ENCODE measurements at places on chromosomes 7 and 10.

DNA sequence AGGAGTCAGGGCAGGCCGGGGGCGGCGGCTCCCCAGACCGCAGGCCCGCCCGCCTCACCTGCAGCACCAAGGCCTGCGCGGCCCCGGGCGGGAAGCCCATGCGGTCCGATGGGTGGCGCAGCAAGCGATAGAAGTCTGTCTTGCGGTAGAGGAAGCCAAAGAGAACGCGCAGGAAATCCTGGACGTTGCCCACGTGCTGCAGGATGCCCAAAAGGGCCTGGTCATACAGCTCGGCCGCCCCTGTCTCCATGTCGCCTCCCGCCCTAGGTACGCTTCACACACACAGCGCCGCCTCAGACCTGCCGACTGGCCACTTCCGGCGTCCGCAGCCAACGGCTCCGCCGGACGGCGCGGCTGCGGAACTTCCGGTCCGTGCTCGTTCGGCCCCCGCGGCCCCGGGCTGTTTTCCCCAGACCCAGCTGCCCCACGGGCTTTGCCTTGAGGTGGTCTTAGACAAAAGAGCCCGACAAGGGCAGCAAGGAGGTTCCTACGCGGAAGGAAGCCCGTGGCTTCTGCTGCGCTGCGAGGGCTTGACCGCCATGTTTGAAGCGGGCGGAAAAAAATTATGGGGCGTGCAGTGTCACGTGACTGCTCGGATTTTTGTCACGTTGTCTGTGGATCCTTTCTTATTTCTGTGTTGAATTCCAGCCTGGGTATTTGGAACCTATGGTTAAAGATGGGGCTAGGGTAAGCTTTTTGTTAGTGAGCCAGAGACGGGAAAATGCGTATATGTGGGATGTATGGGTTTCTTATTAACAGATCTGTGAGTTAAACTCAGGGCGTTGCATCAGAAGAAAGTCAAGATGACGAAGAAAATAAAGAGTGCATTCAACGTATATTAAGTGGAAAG lies at the start of gene NUDCD3:
Gene NUDCD3 (minus strand): TSS at position 308 of the 850 bp plus-strand sequence. CDS start 58 bp downstream, at position 250.
- DNase-seq: peak; percentile 19

- DNase-seq: no peak
Measured at GRCh38 chr7:38300175-38300574, 26.7 kb upstream of the TARP start.

GRCh38 chr10:119087271-119087882 lies 6.8 kb upstream of the EIF3A start:
- DNase-seq: no peak

DNA sequence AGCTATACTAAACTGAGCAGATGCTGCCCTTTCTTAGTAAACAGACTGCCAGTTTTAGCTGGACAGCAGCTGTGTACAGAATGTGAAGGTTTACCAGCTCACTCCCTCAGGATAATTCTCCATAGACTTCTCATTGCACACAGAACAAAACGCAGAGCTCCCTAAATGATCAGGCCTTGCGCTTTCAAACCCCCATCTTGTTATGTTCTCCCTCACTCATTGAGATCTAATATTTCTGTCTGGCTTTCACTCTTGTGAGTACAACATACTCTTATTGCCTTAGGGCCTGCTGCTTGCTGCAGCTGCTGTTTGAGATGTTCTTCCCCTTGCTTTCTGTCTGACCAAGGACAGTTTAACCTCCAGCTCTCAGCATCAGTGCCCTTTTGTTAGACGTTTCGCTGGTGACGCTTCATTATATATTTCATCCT lies 17.3 kb downstream of the VWDE start:
- DNase-seq: peak; percentile 21

GRCh38 chr7:7944619-7945282 lies 23.8 kb upstream of the GLCCI1 start:
- no peak for DNase-seq

DNA sequence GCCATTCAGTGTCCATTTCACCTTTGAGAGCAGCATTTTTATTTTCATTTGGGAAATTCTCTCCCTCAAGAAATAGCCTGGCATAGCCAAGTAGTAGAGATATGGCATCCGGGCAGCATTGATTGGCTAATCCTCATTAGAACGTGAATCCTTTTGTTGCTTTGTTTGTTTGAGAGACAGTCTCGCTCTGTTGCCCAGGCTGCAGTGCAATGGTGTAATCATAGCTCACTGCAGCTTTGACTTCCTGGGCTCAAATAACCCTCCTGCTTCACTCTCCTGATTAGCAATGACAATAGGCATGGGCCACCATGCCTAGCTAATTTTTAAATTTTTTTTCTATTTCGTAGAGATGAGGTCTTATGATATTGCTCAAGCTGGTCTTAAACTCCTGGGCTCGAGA lies 1174.9 kb upstream of the AUTS2 start:
- no peak for DNase-seq

GRCh38 chr10:72702868-72703581 lies 11.1 kb downstream of the MCU start:
- no peak for DNase-seq

- no peak for DNase-seq
Measured at GRCh38 chr7:72925546-72926120, 738 bp downstream of the POM121 start.

GRCh38 chr10:6228647-6229046 lies 25.9 kb downstream of the PFKFB3 start:
- no peak for DNase-seq

DNA sequence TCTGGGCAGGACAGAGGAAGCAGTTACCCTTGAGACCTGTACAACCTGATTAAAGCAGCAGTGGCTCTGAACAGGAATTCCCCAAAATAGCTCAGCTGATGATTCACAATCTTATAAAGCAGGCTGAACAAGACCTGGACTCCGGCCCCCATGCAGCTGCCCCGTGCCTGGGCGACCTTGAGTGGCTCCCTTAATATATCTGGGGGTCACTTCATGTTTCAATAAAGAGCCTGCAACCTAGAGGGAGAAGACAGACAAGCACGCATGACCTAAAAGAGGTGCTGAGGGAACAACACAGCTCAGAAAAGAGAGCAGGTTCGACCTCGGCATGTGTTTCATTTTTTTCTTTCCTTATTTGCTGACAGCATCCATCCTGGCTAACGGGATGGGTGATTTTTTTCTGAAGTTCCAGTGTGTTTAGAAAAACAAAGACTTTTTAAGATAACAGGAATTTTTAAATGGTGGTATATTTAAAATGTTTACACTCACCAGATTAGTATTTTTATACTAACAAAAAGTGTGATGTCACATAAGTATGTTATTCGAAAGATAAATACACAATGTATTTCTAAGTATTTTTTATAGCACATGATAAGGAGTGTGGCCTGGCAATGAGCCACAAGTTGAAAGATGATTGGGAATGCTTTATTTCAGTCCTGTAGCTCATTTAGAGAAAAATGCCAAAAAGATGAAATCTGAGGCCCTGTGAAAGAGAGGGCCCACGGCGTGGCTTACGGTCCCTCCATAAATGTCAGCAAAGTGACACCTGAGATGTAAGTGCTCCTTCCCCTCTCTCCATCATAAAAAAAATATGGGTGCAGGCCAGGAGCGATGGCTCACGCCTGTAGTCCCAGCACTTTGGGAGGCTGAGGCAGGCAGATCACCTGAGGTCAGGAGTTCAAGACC lies 161.3 kb downstream of the SLIT1 start:
- no peak for DNase-seq

DNA sequence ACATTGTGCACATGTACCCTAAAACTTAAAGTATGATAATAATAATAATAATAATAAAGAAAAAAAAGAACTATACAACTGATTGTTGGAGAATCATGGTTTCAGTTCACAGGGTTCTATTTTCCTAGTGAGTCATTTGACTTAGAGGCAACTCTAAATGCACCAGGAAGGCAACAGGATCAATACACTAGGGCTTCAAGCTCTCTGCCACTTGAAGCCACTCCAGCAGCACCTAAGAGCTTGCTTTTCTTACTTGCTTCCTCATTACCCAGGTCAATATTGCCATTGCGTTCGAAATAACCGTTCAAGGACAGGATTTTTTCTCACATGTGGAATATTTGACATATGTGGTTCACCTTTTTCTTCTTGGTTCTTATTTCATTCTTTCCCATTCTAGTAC lies 189.7 kb downstream of the GRM3 start:
- peak; percentile 58 for DNase-seq

DNA sequence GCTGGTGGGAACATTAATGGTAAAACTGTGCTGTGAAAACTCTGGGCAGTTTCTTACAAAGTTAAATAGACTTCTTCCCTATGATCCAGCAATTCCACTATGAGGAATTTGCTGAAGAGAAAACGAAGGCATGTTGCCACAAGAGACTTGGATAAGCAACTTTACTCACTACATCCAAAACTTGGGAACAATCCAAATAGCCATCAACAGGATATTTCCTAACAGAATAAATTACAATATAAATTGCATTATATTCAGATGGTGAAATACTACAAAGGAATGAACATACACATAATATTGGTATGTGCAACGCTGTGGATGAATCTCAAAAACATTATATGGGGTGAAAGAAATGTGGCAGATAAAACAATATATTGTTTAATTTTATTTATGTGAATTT lies 21.4 kb upstream of the MKI67 start:
- DNase-seq: no peak

- no peak for DNase-seq
Measured at GRCh38 chr10:130020651-130021382, 56.7 kb upstream of the EBF3 start.

- no peak for DNase-seq
Measured at GRCh38 chr10:68303849-68304412, 27.9 kb upstream of the HNRNPH3 start.

- DNase-seq: no peak
Measured at GRCh38 chr10:91614225-91614624, 18.6 kb downstream of the PPP1R3C start.

- no peak for DNase-seq
Measured at GRCh38 chr10:60937784-60938654, 6.0 kb downstream of the RHOBTB1 start.

DNA sequence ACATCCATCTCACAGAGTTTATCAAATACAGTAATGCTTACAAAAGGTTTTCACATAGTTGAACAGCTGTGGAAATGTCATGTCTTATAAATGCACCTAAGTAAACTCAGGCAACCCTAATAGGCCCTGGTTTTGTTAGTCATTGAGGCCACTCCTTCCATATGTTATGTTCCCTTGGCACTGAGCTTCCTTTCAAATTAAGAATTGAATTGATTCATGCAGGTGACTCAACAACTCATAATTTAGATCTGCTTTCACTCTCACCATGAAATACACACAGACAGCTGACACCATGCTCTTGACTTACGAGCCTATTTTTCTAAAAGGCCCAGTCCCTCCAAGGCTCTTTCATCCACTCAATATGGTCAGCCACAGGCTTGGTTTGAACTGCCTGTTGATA lies 476.9 kb downstream of the KCNMA1 start:
- peak; percentile 92 for DNase-seq

DNA sequence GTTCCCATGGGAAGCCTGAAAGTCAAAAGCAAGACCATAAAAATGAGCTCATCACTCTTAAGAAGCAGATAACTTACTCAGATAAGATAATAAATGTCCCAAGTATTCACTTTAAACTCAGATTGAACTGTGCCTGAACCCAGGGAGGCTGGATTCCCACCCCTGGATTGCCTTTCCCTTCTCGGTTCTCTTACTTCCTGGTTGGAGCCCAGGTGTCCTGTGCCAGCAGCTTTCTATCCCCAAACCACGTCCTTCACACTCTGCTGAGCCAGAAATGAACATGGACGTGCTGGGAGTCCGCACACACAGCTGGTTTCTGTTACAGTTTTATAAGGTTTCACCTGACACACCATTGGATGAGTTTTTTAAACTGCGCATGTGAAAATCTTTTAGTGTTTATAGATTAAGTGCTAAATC lies 636.2 kb upstream of the IGFBP3 start:
- DNase-seq: no peak

- DNase-seq: no peak
Measured at GRCh38 chr7:28104811-28105210, 75.8 kb downstream of the JAZF1 start.
